Activated CD4-positive, alpha-beta T cell treated with anti-CD3 and anti-CD28 coated beads, Interleukin-2, amount 50 U/mL, for 16 hours (primary cell): ENCODE measurements at places on chromosomes 2 and 18.

DNA sequence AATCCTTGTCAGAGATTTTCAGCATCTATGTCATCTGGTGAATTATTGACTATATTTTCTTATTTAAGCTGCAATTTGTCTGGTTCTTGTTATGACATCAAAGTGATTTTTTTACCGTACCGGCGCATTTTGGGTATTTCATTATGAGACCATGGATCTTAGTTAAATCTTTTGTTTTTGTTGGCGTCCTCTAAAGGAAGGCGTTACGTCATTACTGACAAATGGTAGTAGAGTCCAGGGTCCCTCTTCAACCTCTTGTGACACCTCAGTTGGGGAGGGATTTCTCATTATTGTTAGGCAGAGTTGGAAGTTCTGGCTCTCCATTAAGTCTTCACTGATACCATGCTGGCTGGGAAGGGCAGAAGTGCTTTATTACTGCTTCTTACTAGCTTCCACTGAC lies 175.8 kb upstream of the MMADHC start:
- DNase-seq, result no peak

- DNase-seq, result no peak
Observed at GRCh38 chr18:39274535-39274934, 1708.9 kb upstream of the CELF4 start.

GRCh38 chr2:124913868-124914267 lies 888.8 kb downstream of the CNTNAP5 start:
- no peak for DNase-seq

DNA sequence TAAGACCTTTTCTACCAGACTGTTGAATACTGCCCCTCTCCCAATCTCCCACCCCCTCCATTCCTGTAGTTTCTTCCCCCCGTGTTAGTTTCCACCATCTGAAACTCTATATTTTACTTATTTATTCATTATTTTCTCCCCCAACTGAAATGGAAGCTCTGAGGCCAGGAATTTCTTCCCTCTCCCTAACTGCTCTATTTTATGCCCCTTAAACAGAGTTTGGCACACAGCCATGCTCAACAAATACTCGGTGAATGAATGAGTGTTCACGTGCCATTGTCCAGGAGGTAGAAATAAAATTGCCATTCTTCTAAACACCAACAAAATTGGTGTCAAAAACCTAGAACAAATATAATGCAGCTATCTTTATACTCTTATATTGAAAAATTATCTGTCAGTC lies 5.6 kb downstream of the ITGB1BP1 start:
- no peak for DNase-seq

- DNase-seq, result no peak
Observed at GRCh38 chr2:28754321-28754720, 2.7 kb downstream of the PPP1CB start.

- no peak for DNase-seq
Observed at GRCh38 chr18:6601241-6601640, 128.3 kb upstream of the ARHGAP28 start.

- DNase-seq, result no peak
Observed at GRCh38 chr2:38168710-38169480, 92.9 kb upstream of the CYP1B1 start.

DNA sequence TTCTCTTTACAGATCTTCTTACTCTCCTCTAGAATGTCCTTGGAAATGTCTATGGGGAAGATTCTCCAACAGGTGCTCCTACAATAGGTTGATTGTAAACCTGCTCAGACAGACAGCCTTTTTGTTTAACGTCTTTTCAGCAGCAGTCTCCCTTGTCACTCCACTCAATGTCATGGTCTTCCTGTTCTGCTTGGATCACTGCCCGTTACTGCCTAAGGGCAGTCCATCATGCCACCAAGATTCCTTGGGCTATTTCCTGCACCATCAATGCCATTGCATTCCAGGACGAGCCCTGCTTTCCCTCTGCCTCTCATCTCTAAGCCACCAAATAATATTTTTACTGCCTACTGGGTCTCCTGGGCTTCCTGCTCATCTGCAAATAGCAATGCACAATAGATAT lies 97.4 kb upstream of the GALNT5 start:
- no peak for DNase-seq

DNA sequence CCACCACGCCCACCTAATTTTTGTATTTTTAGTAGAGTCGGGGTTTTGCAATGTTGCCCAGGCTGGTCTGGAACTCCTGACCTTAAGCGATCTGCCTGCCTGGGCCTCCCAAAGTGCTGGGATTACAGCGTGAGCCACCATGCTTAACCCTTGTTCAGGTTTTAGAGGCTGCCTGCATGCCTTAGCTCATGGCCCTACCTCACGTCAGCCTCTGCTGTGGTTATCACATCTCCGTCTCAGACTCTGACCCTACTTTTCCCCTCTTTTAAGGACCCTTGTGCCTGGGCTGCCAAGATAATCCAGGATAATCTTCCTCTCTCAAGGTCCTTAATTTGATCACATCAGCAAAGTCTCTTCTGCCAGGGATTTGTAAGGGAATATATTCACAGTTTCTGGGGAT lies 98.2 kb upstream of the PMAIP1 start:
- no peak for DNase-seq

DNA sequence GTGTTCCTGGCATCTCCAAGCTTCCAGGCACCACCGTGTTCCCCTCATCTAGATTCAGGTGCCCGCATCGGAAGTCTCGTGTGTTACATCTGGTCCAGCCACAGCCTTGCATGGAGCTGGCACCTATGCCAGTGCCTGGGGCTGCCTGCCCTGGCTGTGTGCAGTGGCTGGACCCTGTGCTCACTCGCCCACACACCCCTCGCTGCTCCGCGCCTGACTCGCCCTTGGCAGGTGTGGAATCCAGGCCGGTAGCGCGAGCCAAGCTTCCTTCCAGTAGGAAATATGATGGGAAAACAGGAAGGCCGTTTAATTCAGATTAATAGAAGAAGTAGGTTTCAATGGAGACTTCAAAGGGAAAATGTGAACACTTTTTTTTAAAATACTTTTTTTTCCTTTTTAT lies 78.0 kb downstream of the PTPN4 start:
- DNase-seq, result no peak

DNA sequence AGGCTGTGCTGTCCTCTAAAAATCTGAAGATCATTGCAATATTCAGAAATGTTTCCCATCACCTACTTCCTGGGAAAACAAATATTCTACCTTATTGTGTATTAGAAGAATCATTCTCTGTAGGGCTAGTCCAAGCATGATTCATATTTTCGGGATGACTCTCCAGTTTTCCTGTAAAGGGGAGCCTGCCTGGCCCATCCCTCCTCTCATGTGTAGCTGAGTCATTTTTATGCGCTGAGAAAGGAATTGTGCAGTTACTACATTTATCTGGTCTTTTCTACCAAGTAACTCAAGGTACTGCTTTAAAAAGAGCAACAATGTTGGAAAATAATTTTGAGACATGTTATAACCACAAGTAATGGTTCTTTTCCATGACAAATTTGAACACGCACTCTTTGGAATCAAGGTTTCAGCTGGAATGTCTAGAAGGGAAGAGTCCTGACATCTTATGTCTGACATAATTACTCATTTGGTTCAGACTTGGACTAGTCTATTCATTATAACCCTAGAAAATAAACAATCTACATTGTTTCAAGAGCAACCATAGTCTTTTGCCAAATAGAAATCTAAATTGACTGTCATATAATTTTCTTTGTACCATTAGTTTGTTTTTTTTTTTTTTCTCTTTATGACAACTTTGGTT lies 6.6 kb downstream of the DSG3 start:
- no peak for DNase-seq

GRCh38 chr18:79400591-79401381 lies 5.1 kb downstream of the NFATC1 start:
- no peak for DNase-seq

DNA sequence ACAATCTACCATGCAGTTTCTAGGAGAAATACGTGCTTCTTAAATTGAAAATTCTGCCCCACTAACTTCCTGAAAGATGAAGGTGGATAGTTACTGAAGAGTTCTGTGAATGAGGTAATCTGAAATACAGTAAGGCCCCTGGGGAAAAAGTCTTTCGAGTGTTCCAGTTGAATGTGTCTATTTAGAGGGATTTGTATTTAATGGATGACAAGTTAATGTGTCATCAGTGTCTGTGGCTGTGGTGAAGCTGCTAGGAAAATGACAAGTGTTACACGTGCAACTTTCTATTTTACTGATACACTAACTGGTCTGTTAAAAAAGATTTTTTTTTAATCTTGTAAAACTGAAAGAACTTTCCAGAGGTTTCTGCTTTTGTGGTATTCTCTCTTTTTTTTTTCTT lies 384.6 kb downstream of the STK39 start:
- peak; percentile 81 for DNase-seq

GRCh38 chr2:217723981-217724380 lies 278.8 kb downstream of the TNS1 start:
- no peak for DNase-seq

DNA sequence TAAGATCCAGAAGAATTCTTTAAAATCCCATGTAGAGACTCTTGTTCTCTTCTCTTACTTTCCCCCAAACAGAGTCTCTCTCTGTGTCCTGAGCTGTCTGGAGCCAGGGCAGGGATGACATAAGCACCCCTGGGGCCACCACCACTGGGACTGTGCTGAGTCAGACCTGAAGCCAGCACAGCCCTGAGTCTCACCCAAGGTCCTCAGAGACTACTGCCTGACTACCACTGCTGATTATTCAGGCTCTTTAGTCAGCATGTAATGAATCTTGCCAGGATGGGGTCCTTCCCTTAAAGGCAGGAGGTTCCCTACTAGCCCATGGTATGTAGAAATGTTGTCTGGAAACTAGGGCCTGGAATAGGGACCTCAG lies 34.9 kb upstream of the DYNC1I2 start:
- DNase-seq, result peak; percentile 11

GRCh38 chr2:219596954-219597551 lies 604 bp upstream of the STK11IP start:
- DNase-seq, result no peak

- no peak for DNase-seq
Observed at GRCh38 chr2:8800821-8801220, 36.6 kb downstream of the KIDINS220 start.

DNA sequence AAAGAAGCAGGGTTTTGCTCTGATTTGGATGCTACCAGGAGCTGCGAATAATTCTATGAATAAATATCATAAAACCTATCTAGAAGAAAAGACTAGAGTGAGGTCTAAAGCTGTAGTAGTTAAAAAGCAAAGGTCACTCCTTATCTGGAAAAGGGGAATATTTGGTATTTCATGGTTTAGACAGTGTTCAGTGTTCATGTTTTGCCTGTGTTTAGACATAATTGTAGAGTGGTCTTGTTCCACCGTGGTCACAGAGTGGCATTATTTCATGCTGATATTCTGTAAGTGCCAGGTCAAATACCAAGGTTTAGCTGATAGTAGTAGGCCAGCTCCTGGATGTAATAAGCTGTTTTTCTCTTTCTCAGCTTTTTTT lies 10.8 kb downstream of the SPAST start:
- no peak for DNase-seq

- peak; percentile 90 for DNase-seq
Observed at GRCh38 chr2:39492095-39492590, 55.1 kb upstream of the MAP4K3 start.

DNA sequence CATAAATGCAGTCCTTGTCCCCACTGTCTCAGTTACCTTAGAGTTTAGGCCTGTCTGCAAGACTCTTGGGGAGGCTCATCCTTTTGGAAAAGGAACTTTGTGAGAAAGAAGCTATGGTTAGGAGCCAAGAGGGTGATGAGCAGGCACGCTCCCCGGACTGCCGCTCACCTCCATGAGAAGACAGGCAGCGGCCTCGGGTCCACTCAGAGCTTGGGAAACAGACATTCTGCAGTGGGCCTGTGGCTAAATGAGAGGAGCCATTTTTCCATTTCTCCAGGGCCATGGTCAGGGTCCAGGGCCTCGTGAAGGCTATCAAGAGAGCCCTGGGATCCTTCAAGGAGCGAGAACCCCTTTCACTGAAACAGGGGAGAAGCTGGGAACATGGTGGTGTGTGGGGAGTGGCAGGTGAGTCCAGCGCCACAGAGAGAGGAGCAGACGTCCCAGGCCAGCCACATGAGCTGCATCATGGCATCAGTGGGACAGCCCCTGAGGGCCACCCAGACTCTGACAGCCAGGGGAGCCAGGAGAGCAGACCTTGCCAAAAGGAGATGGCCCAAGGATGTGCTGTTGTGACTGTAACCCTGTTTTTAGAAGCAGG lies 4.0 kb upstream of the TEX51 start:
- DNase-seq, result no peak

DNA sequence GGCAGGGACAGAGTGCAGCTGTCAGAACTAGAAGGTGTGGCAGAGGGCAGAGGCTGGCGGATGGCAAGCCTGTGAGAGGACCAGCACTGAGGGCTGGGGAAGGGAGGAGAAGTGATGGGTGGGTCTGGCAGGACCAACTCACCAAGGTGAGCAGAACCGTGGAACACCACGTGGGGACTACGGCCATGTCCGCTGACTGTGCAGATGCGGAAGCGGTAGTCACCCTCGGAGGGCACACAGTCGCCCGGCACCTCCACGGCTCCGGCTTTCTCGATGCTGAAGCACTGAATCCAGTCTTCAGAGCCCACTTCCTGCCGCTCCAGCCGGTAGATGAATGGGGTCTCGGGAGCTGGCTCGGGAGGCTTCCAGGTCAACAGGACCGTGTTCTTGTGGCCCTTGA lies 4.2 kb downstream of the OBSL1 start:
- DNase-seq, result no peak

DNA sequence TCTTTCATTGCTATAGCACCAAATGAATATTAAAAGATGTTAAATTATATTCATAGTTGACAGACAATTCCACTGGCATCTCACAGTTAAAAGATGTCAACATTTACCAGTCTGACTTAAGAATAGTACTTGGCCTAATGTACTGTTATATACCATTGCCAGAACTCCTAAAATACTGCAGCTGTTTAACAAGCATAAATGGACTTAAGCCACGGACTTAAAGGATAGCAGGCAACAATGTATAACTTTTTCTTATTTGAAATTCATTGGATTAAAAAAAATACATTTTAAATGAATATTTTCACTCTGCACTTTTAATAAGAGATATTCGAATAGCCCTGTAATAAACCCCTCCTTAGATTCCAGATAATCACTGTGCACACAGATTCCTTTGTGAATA lies 3.8 kb downstream of the TCF4 start:
- no peak for DNase-seq

DNA sequence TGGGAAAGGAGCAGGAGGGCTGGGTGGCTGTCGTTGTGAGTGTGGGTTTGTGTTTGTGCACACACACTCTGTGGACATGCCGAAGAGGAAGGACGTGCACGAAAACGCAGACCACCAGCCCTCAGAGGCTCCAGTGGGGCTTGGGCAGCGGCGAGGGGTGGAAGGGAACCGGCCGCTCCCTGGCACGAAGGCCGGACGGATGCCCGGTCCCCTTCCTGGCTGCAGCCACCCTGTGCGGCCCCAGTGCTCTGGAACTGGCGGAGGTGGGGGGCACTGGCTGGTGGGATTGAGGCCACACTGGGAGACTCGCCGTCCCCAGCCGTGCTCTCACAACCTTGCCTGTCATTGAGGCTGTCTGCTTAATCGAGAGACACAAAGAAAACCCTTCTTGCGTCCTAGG lies 852.6 kb upstream of the SALL3 start:
- no peak for DNase-seq

GRCh38 chr2:160257041-160257742 lies 57.1 kb upstream of the ITGB6 start:
- DNase-seq, result no peak
